Left lung (tissue), 14 donors: ENCODE measurements at places on chromosomes 2 and 18. TPM values are rescaled to one million over a fixed set of nuclear protein-coding genes. Genes with fewer than 3 reads are reported as not detected.

- H3K27me3 ChIP-seq: no peaks in the 10 kb centered on the region
- H3K27ac ChIP-seq: no peak overlapping the region
- H3K36me3 ChIP-seq: no peaks in the 10 kb centered on the region
- H3K4me3 ChIP-seq: no peak overlapping the region
Measured at GRCh38 chr18:24023185-24023814, 8.7 kb downstream of the TTC39C start.

Gene CFAP210
- total RNA-seq: not detected

DNA sequence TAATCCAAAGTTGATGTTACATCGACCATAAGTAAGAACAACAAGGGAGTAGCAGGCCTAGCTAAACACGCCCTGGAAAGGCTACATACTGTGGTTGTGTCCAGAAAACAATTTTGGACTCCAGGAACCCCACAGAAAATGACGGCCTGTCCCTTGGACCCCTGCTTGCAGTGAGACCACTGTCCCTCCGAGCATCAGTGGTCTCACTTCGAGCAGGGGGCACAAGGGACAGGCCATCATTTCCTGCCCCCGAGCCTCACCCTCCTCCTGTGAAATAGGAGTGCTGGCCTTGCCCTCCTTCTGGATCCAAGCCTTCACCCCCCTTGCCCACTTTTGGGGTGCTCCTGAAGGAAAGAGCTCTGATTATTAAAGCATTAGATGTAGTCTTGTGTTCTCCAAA lies 144.4 kb downstream of the CTIF start:
- no peak overlapping the region for H3K27ac ChIP-seq
- no peak overlapping the region for H3K4me3 ChIP-seq
- no peaks in the 10 kb centered on the region for H3K27me3 ChIP-seq
- H3K36me3 ChIP-seq: no peaks in the 10 kb centered on the region
- no peaks in the 10 kb centered on the region for H3K4me1 ChIP-seq

- H3K4me1 ChIP-seq: no peaks in the 10 kb centered on the region
- no peak overlapping the region for H3K27ac ChIP-seq
- no peak for DNase-seq
- no peaks in the 10 kb centered on the region for H3K36me3 ChIP-seq
Measured at GRCh38 chr2:173432049-173432754, 77.5 kb downstream of the CDCA7 start.

DNA sequence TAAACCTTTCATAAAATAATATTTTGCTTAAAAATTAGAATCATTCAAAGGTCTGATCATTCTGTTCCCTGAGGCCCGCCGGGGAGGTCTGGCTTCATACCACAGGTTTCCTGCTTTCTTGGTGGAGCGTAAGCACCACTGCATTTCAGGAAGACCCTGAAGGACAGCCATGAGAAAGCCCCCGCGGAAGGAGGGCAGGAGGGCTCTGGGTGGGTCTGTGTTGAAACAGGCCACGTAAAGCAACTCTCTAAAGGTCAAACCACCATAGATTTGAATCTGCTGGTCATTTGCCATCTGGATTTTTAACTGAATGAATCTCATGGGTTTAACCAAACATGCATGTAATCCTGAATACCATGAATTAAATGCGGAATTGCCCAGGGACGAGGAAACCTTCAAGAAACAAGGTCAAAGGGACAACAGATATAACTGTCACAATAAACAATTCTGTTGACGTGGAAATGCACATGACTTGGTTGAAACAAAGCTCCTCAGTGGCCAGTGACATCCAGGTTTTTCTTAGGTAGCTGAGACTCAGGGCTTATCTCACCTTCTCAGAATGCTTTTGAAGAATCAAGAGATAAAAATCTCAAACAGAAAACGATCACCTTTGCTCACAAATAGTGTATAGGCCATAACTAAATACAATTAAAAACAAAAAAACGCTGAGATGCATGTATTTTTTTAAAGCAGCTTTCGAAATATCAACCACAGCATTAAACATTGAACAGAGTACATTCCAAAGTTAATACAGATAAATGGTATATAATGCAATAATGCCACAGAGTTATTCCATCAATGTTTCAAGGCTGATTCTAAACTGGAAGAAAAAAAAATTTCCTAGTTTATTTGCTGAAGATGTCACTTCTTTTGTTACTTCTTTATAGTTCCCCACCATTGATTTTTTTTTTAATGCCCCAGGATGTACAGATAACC lies 193.2 kb downstream of the BCL2 start:
- H3K4me3 ChIP-seq: no peak overlapping the region
- H3K4me1 ChIP-seq: no peaks in the 10 kb centered on the region
- H3K27ac ChIP-seq: no peak overlapping the region
